ENCODE measurements at places on chromosomes 1 and 21.

- peaks cover 9% of the 10 kb centered on the region for H3K4me1 ChIP-seq
- no peak overlapping the region for H3K4me3 ChIP-seq
- DNase-seq, result peak; percentile 49
- no peak overlapping the region for H3K27ac ChIP-seq
- no peaks in the 10 kb centered on the region for H3K36me3 ChIP-seq
- H3K27me3 ChIP-seq, result peaks cover 7% of the 10 kb centered on the region
Measured at GRCh38 chr1:112358798-112359408, 37.1 kb upstream of the CTTNBP2NL start.

- peak overlapping the region; percentile 82 for H3K4me3 ChIP-seq
- H3K27me3 ChIP-seq, result peaks cover 9% of the 10 kb centered on the region
- peaks cover 22% of the 10 kb centered on the region for H3K4me1 ChIP-seq
Measured at GRCh38 chr21:17454315-17455027, 58.4 kb upstream of the CXADR start.

DNA sequence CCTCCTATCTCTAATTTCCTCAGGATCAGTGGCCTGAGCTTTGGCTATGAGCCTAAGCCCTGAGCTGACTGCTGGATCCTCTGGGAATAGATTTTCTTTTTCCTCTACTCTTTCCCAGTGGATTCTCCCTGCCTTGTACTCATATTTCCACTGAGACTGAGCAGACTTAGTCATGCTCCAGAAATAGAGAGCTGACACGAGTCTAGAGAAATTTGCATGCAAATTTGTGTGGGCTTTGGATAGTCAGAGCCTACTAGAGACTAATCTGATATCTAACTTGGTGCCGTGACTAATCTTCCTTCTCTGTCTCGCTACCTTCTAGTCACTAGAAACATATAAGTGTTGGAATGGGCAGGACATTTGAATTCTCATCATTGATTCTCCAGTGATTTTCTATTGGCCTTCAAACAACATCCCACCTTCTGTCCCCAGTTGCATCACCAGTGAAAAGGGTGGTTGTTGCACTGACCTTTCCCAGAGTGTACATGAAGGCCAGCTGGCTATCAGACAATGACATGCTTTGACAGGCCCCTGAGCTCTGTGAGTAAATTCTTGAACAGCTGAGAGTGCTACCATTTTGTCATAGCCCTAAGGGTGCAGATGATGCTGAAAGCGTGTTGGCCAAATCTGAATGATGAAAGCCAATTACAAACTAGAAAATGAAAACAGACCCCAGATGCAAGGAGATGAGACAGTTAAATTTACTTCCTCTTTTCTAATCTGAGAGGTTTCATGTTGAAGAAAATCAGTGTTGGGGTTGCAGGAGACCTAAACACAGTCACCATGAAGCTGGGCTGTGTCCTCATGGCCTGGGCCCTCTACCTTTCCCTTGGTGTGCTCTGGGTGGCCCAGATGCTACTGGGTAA is at the start of gene FCRLA:
TSS of gene FCRLA (plus strand) at position 748 of the 866 bp plus-strand sequence. CDS start at position 784, 36 bp downstream.
- H3K4me1 ChIP-seq, result peaks cover 8% of the 10 kb centered on the region
- H3K4me3 ChIP-seq, result no peak within 1 kb of the TSS
- DNase-seq, result no peak
- H3K27me3 ChIP-seq, result peaks cover 21% of the 10 kb centered on the region
- H3K27ac ChIP-seq, result no peak within 1 kb of the TSS
- H3K36me3 ChIP-seq, result no peaks in the 10 kb centered on the region

DNA sequence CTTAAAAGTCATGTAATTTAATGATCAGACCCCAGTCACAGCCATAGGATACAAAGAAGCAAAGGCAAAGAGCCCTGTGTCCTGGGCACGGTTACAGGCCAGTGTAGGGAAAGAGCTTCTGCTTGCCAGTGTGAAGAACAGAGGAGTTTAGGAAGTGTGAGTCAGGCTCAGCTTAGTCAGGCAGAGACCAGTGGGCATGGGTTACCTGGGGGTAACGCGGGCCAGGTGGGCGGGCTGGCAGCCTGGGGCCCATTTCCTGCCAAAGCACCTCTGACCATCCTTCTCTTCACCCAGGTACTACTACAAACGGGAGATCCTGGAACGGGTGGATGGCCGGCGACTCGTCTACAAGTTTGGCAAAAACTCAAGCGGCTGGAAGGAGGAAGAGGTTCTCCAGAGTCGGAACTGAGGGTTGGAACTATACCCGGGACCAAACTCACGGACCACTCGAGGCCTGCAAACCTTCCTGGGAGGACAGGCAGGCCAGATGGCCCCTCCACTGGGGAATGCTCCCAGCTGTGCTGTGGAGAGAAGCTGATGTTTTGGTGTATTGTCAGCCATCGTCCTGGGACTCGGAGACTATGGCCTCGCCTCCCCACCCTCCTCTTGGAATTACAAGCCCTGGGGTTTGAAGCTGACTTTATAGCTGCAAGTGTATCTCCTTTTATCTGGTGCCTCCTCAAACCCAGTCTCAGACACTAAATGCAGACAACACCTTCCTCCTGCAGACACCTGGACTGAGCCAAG is 4.7 kb downstream of the ELF3 start:
- DNase-seq, result no peak
- no peak overlapping the region for H3K27ac ChIP-seq
- peaks cover 16% of the 10 kb centered on the region for H3K27me3 ChIP-seq
- H3K4me1 ChIP-seq, result peaks cover 62% of the 10 kb centered on the region
- no peaks in the 10 kb centered on the region for H3K36me3 ChIP-seq

DNA sequence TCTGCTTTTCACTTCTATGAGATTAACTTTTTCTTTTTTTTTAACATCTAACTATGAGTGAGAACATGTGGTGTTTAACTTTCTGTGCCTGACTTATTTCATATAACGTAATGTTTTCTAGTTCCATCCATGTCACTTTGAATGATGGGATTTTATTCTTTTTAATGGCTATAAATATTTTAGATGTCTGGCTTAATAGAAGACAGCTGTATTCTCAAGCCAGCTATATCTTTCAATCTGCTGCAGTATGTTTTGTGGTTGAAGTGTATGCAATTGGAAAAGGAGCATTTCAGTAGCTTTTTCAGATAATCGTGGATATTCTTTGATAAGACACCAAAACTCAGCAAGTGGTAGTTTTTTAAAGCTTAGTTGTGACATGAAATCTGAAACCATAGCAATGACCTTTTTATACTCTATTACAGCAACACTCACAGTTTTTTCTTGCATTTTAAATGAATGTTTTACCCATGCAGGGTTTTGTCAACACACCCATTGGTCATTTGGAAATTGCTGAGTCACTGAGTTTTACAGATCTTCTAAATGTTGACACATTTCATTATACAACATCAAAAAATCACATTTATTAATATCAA is 5.7 kb upstream of the SVBP start:
- DNase-seq, result no peak
- no peaks in the 10 kb centered on the region for H3K27me3 ChIP-seq
- H3K4me1 ChIP-seq, result peaks cover 20% of the 10 kb centered on the region
- no peak overlapping the region for H3K27ac ChIP-seq
- H3K4me3 ChIP-seq, result no peak overlapping the region

GRCh38 chr1:242178924-242179708 is 180.2 kb upstream of the MAP1LC3C start:
- DNase-seq, result no peak
- no peaks in the 10 kb centered on the region for H3K36me3 ChIP-seq
- H3K27ac ChIP-seq, result no peak overlapping the region
- peaks cover 15% of the 10 kb centered on the region for H3K4me1 ChIP-seq
- no peak overlapping the region for H3K4me3 ChIP-seq
- no peaks in the 10 kb centered on the region for H3K27me3 ChIP-seq

DNA sequence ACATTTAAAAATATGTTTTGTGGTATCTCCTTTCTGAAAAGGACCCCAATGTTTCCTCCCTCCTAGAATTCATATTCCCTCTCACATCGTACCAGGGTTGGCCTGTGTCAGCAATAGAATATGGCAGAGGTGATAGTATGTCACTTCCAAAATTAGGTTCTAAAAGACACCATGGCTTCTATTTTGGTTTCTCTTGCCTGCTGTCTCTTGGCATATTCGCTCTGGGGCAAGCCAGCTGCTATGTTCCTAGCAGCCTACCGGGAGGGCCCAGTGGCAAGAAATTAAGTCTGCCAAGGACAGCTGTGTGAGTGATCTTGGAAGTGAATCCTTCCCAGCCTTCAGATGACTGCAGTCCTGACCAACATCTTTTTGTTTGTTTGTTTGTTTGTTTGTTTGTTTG is 92.9 kb upstream of the PPM1J start:
- peaks cover 24% of the 10 kb centered on the region for H3K27me3 ChIP-seq
- no peak for DNase-seq
- no peak overlapping the region for H3K27ac ChIP-seq
- H3K36me3 ChIP-seq, result no peaks in the 10 kb centered on the region
- peaks cover 73% of the 10 kb centered on the region for H3K4me1 ChIP-seq
- H3K4me3 ChIP-seq, result no peak overlapping the region

GRCh38 chr1:100752791-100753190 is 33.2 kb downstream of the VCAM1 start:
- H3K36me3 ChIP-seq, result no peaks in the 10 kb centered on the region
- H3K4me1 ChIP-seq, result no peaks in the 10 kb centered on the region
- H3K4me3 ChIP-seq, result no peak overlapping the region
- DNase-seq, result no peak

- no peaks in the 10 kb centered on the region for H3K36me3 ChIP-seq
- peaks cover 3% of the 10 kb centered on the region for H3K27me3 ChIP-seq
- DNase-seq, result no peak
- no peak overlapping the region for H3K27ac ChIP-seq
- H3K4me3 ChIP-seq, result no peak overlapping the region
Measured at GRCh38 chr21:32173121-32173724, 105.6 kb downstream of the MIS18A start.

GRCh38 chr1:247407180-247407616 is 8.8 kb upstream of the NLRP3 start:
- no peak for DNase-seq
- no peak overlapping the region for H3K4me3 ChIP-seq
- H3K36me3 ChIP-seq, result no peaks in the 10 kb centered on the region
- peak overlapping the region; percentile 35 for H3K27ac ChIP-seq
- H3K4me1 ChIP-seq, result no peaks in the 10 kb centered on the region

DNA sequence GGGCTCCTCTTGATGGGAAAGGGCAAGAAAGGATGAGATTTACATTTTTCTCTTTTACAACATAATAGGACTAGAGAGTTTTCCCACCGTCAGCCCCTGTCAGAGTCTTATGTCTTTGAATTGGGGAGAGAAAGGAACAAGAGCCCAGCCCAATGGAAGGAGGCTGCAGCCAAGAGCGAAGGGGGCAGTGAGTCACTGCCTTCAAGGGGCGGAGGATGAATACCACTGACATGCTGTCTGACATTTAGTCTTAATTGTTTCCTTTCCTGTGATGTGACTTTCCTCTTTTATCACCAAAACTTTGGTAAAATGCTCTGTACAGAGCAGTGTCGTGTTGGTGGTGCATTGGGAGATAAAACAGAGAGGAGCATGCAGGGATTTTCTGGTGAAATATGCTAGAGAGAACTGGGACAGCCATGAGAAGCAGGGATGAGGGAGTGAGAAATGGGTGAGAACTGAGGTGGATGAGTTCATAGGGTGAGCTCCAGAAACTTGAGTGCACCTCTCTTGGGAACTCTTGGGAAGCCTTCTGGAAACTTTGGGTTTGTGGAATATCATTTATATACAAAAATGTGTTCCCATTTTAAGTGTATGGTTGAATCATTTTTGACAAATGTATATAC is 179.9 kb upstream of the FGGY start:
- peaks cover 4% of the 10 kb centered on the region for H3K27me3 ChIP-seq
- peaks cover 19% of the 10 kb centered on the region for H3K4me1 ChIP-seq
- H3K27ac ChIP-seq, result no peak overlapping the region

DNA sequence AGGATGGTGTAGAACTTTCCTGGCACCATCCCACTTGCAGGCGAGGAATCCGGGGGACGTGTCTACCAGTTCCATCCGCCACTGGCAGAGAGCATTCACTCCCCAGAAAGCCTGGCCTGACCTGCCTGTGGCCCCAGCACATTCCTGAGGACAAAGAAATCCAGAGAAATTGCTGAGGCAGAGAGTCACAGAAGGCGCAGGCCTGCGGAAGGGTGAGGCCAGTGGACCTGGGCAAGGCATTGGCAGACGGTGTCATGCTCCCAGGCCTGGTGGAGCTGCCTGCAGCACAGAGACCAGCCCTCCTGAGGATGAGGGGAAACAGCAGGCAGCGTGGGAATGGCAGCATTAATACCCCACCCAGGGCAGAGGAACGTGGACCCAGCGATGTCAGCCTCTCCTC is 81.2 kb upstream of the F3 start:
- H3K4me1 ChIP-seq, result peaks cover 27% of the 10 kb centered on the region
- no peak overlapping the region for H3K4me3 ChIP-seq
- H3K27me3 ChIP-seq, result peaks cover 4% of the 10 kb centered on the region
- DNase-seq, result peak; percentile 15
- peak overlapping the region; percentile 32 for H3K27ac ChIP-seq

DNA sequence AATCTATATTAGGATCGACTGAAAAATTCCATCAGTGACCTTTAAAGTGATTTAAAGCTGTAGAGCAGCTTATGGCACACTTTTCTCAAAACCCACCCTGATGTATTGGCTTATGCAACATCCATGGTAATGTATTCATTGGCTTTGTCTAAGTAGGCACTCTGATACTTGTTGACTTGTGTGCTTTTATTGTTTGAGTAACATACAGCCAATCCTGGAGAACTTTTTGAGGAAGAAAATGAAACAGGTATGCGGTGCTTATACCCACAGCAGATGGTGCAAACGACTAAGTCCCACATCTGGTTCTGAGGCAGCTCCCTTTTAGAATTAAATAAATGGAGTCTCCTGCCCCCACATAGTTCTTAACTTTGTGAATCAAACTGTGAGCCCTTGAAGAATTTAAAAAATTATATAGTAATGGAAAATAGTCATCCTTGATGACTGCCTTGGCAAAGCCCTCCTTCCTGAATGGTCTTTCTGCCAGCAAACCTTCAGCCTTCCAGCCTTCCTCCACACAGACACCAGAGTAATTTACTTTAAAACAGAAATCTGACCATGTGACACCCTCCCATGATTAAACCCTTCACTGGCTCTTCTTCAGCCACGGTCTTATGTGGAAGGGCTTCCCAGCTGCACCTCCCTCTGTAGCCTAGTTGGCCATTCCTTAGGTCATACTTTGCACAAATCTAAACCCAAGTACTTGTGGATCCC is 116.0 kb downstream of the BCAR3 start:
- H3K36me3 ChIP-seq, result peaks cover 67% of the 10 kb centered on the region
- no peak for DNase-seq
- no peak overlapping the region for H3K4me3 ChIP-seq
- H3K4me1 ChIP-seq, result peaks cover 18% of the 10 kb centered on the region
- peak overlapping the region; percentile 20 for H3K27ac ChIP-seq
- no peaks in the 10 kb centered on the region for H3K27me3 ChIP-seq

DNA sequence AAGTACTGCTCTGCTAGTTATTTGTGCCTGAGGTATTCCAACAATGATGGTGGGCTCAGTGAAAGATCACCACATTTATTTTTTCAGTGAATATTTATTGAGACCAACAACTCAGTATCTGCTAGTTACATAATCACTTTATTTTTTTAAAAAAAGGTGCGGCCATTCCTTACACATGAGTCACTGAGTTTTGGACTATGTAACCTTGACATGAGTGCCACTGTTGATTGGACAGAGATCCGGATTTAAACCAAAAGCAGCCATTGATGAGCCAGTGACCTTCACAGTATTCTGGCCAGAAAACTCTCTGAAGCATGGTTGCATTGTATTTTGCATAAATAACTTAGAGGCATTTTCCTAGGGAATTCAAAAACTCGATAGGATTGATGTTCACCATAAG is 79.5 kb downstream of the NUF2 start:
- no peaks in the 10 kb centered on the region for H3K36me3 ChIP-seq
- H3K27me3 ChIP-seq, result peaks cover 19% of the 10 kb centered on the region
- H3K4me1 ChIP-seq, result peaks cover 22% of the 10 kb centered on the region
- no peak overlapping the region for H3K27ac ChIP-seq
- no peak overlapping the region for H3K4me3 ChIP-seq

All from nephron progenitor cell (in vitro differentiated cells).